RWPE1 (cell line): ENCODE measurements at places on chromosomes 3 and 15.
A peak's percentile ranks its signal among the peaks of the same experiment; 100 is the strongest.

DNA sequence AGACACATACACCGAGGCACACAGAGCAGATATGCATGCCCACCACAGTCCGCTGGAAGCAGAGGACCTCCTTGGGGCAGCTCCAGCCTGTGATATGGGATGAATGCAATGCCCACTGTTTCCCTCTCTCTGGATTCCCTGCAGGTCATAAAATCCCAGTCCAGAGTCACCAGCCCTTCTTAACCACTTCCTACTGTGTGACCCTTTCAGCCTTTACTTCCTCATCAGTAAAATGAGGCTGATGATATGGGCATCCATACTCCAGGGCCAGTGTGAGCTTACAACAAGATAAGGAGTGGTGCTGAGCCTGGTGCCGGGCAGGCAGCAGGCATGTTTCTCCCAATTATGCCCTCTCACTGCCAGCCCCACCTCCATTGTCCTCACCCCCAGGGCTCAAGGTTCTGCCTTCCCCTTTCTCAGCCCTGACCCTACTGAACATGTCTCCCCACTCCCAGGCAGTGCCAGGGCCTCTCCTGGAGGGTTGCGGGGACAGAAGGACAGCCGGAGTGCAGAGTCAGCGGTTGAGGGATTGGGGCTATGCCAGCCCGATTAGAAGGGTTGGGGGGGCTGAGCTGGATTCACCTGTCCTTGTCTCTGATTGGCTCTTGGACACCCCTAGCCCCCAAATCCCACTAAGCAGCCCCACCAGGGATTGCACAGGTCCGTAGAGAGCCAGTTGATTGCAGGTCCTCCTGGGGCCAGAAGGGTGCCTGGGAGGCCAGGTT lies at the start of gene GNAT1:
Gene GNAT1 (plus strand): TSS at position 675 of the 725 bp plus-strand sequence. CDS start 116 bp downstream, outside the sequence.
- DNase-seq: no peak

DNA sequence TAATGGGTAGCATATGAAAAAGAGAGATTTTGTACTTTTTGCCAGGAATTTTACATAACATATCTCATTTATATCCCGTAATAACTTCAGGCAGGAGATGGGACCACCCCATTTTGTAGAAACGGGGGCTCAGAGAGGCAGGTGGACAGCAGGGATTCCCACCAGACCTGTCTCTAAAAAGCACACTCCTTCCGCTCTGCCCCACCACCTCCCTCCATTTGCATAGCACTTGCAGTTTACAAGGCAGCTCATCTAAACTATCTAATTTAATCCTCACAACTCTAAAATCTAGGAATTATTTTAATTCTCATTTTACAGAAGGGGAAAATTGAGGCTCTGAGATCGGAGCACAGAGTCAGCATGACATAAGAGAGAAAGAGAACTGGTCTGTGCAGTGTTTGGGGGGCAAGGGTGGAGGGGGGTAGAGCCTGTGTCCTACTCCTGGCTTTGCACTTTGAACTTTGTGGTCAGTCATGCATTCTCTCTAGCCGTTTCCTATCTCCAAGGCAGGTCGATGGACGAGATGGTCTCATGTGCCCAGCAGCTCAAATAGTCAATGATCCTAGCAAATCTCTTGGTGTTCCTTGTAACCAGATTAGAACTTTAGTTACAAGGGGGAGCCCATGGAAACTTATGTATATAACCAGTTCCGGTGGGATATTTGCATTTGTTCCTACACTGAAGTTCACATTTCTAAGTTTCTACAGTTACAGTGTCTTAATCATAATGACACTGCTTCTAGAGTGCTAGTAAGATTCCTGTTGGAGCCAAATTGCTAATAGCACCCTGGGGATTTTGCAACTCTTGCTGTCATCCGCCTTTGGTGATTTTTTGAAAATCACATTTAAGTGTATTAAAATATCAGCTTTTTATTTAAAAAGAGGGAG lies 18.6 kb downstream of the CRYGS start:
- DNase-seq: no peak

DNA sequence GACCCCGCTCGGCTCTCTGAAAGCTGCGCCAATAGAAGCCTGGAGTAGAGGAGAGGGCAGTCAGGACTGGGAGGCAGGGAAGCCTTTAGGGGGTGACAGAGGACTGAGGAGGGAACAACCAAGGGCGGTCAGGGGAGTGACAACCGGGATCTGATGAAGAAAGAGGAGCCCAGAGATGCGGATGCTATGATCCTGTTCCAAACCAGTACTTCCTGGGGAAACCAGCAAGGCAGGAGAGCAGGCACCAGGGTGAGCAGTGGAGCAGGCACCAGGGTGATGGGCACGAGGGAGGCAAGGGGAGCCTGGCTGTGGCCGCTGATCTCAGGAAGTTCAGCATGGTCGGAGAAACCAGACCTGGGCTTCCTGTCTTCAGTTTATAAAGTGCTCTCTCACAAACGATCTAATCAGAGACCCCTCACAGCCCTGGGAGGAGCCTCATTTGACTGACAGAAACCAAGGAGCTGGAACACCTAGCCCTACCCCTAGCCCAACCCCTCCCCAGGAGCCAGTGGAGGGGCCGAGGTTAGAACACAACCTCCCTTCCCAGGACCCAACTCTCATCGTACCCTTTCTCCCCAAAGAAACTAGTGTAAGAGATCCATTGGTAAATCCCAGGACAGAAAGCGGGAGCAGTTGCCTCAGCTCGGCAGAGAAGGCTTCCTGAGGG lies 34.9 kb downstream of the CCDC33 start:
- no peak for DNase-seq

GRCh38 chr3:105518806-105519418 lies 152.2 kb downstream of the ALCAM start:
- peak; percentile 31 for DNase-seq

DNA sequence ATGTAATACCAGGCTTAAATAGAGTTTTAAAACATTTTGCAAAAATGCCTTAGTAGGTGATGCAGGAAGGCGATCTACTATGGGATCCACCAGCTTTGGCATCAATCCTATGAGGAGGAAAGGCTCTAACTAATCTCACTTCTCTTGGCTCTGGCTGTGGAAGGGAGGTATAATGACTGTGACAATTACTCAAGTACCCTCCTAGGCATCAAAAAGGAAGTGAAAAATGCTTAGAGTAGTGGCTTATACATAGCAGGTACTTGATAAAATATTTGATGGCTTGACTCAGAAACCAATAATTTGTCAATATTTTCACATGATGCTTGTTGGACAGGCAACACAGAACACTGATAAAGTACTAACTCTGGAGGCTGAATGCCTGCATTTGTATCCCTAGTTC lies 34.1 kb upstream of the SERPINI2 start:
- DNase-seq: no peak

GRCh38 chr3:116517308-116517707 lies 72.0 kb upstream of the LSAMP start:
- DNase-seq: no peak

DNA sequence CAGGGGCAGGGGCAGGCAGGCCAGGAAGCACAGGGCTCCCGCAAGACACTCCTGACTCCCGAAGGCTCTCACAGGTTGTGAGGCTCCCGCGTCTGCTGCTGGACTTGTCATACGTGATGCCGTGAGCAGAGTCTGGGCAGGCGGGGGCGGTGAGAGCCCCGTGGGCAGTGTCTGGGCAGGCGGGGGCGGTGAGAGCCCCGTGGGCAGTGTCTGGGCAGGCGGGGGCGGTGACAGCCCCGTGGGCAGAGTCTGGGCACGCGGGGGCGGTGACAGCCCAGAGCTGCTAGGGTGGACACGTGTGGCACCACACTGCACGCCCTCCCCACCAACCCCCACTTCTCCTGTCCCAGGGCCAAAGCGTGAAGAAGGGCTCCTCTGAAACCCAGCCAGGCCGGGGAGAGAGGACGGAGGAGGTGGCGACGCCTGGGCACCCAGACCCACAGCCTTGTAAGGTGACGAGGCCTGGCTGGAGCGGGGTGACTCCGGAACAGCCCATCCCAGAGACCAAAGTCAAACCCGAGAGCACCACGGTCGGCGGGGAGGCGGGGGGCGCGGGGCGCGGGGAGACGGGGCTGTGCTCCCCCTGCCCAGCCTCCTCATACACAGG lies 35.0 kb downstream of the TNK2 start:
- no peak for DNase-seq

DNA sequence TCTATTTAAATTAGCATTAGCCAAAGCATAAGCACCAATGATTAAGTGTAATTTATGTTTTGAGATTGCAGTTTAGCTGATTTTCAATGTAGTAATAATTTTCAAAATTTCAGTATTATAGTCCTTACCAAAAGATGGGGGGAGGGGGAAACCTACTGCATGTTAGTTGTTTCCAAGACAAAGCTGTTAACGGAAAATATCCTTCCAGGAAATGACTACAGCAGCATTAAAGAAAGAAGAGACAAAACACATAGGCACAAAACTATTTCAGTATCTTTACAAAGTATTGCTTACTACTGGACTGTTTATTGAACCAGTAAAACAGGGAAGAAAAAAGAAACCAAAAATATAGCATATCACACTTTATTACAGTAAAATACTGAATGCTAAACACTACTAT lies 10.5 kb downstream of the BNIP2 start:
- no peak for DNase-seq

DNA sequence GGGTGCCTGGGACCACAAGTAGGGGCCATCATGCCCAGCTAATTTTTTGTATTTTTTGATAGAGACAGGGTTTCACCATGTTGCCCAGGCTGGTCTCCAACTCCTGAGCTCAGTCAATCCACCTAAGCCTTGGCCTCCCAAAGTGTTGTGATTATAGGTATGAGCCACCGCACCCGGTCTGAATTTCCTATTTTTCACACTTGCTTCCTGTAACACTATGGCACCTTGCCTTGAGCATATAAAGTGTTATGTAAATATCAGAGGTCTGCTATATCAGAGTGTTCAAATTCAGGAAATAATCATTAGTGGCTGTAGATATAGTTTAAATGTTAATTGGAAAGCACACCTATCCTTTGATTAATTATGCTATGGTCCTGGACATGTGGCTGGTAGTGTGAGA lies 165.2 kb downstream of the KCNAB1 start:
- DNase-seq: no peak

GRCh38 chr3:162117961-162118360 lies 621.4 kb downstream of the OTOL1 start:
- DNase-seq: no peak

DNA sequence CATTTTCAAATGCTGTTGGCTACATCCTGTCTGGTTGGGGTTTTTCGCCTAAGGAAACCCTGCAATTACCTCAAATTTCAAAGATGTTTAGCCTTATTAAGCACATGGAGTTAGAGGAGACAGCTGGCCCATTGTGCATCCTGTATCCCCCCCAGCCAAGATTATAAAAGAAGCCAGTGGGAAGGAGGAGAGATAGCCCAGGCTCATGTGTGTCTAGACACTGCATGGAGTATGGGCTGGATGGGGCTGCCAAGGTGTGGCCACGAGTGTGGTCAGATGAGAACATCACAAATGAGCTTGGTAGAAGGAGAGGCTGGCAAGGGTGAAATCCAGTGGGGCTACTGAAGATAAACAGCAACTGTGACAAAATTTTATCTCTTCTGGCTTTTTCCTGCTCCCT lies 270.0 kb upstream of the TBC1D5 start:
- DNase-seq: no peak
